H7 (cell line): ENCODE measurements at places on chromosomes 3 and 15. TPM values are rescaled to one million over a fixed set of nuclear protein-coding genes. Genes with fewer than 3 reads are reported as not detected.
A peak's percentile ranks its signal among the peaks of the same experiment; 100 is the strongest.

DNA sequence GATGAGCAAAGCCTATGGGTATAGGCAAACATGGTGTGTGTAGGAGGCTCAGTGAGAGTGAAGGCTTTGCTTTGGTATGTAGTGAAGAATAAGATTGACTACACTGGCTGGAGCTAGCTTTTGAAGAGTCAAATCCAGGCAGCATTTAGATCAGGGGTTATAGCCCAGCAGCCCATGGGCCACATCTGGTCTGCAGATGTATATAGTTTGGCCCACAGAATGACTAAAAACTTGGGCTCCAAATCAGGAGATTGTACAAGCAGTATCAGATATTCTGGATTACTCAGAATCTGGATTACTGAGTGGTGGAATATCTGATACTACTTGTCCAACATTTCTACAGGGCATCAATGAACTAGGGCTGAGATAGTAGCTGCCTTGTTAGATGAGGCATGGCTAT, 92.9 kb upstream of the FGF7 start:
- no peak for DNase-seq

DNA sequence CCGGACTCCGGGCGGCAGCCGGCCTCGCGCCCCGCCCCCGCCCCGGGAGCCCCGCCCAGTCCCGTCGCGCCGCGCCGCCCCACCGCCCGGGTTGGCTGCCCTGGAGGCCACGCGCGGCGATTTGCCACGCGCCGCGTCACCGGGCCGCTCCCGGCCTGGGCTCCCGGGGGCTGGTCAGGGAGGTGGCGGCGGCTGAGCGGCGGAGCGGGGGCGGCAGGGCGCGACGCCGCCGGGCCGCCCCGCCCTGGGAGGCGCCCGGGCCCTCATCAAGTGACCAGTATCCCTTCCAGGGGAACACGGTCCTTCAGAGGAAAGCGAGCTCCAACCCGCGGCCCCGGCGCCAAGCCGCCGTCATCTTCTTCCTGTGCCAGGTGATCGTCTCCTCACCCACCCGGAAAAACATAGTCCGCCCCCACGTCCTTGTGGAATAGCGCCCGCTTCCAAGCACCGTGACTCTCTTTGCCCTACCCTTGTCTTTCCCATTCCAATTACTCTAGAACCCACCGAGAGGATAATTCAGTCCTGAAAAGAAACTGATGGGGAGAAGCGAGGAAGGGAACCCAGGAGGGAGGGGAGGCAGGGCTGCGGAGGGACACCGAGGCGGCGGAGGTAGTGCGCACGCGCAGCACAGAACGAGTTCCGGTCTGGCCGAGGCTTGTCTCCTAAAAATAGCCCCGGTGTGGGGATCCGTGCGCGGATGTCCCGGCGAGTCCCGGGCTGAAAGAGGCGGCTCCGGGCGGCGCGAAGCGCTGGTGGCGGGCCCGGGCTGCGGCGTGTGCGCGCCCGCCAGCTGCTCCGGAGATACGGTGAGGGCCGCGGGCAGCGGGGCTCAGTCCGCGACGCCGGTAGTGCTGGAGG, at the start of gene MEF2A:
Gene MEF2A, plus strand, starts transcription at position 686 of the 858 bp plus-strand sequence. CDS start 67,136 bp downstream, outside the sequence.
- DNase-seq = peak; percentile 95

DNA sequence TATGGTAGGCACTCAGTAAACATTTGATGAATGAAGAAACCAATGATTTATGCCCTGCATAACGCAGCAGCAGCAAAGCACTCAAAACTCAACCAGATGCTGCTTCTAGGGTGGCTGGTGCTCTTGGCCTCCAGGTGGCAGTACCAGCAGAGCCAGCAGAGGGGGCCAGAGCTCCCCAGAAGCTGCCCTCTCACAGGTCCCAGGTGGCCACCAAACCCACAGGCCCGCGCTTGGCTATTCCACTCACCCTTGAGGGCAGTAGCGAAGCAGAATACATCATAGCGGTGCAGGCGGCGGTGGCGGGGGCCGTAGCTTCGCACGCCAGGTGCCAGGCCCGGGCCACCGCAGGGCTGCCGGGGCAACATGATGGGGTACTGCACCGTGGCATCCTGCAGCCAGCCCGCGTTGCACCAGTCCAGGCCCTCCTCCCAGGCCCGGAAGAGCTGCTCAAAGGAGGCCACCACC, 16.6 kb downstream of the HAPLN3 start:
- peak; percentile 95 for DNase-seq

GRCh38 chr15:29134239-29134638, 135.4 kb downstream of the NSMCE3 start:
- DNase-seq = peak; percentile 18

SIN3A gene
- total RNA-seq = 42.7 and 44.9 TPM in 2 replicates

DNA sequence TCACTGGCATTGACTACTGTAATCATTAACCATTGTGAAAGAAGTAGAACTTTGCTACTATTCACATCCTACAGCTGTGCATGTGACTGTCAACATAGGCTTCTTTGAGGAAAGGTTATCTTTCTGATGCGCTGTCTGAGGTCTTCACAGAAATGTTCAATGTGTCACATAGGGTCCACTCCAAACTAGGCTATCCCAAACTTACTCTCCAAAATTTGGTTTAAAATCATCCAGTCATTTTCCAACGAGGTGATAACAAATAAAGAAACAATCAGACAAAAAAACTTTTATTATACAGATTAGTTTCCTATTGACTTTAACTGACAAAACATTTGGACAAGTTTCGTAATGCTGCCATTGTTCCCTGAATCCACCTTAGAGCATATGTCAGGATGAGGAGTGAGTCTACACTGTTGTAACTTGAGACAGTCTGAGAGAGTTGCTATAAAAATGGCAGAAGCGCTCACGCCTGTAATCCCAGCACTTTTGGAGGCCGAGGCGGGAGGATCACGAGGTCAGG, 511.6 kb downstream of the PLOD2 start:
- no peak for DNase-seq

DNA sequence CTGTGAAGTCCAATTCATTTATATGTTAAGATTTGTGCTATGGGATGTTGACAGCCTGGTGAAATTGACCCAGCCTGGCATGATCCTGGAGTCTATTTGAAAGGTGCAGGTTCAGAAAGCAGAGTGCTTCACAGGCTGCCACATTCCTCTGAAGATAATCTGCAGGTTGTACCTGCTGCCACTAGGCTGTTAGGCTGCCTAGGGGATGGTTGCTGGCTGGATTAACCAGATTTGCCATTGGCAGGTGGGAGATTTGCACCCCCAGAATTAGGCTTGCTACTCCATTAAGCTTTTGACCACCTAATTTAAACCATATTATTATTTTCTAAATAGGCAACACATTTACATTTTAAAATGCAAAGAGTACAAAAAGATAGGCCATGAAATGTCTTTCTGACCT, 85.8 kb upstream of the RASGRP1 start:
- no peak for DNase-seq

- no peak for DNase-seq
Measured at GRCh38 chr3:165070682-165071081, 7.6 kb downstream of the SI start.

- DNase-seq = no peak
Measured at GRCh38 chr3:184459355-184459754, 79.5 kb downstream of the CHRD start.

GRCh38 chr3:150022381-150023238, 51.9 kb upstream of the PFN2 start:
- DNase-seq = no peak

EPB42 gene
- not detected in 2 replicates for total RNA-seq

DNA sequence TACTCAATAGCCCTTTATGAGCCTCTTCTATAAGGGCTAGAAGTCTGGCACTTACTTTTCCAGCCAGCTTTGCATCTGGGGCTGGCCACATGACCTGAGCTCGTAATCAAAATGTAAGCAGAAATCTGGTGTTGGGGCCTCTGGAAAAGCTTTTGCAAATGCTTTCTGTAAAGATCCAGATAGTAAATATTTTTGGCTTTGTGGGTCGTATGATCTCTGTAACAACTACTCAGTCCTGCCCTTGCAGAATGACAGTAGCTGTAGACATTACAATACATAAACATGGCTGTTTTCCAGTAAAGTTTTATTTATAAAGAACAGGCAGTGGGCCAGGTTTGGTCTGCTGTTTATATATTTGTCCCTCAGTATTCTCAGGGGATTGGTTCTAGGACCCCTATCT, 46.2 kb upstream of the THRB start:
- DNase-seq = no peak

OR5K2 gene
- total RNA-seq = not detected in 2 replicates

- DNase-seq = no peak
Measured at GRCh38 chr3:159838938-159839337, 149.7 kb upstream of the IL12A start.

CHAC1 gene
- 30.1 and 39.7 TPM in 2 replicates for total RNA-seq

DNA sequence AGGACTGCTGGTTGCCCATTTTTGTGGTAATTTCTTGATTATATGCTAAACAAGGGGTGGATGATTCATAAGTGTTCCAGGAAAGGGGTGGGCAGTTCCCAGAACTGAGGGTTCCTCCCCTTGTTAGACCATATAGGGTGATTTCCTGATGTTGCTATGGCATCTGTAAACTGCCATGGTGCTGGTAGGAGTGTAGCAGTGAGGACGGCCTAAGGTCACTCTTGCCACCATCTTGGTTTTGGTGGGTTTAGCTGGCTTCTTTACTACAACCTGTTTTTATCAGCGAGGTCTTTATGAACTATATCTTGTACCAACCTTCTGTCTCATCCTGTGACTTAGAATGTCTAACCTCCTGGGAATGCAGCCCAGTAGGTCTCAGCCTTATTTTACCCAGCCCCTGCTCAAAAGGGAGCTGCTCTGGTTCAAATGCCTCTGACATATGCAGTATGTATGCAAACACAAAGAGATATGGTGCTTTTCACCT, 46.2 kb downstream of the C3orf38 start:
- no peak for DNase-seq

GRCh38 chr3:157394411-157394810, 42.2 kb upstream of the PTX3 start:
- DNase-seq = no peak

DNA sequence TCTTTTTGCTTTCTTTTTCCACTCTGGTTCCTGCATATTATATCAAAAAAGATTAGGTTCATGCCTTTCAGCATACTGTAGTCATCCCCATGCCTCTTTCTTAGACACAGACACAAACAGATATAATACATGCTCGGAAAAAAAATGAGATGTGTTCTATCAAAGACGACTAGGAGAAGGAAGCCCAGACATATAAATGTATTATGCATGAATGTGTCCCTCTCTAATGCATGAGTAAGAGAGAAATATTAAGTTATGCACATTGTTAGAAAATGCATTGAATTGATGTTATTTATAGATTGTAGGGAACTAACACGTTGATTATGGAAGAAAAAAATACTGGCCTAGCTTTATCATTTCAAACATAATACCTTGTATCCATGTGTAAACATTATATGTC, 252.4 kb upstream of the BCHE start:
- DNase-seq = no peak

- no peak for DNase-seq
Measured at GRCh38 chr15:52463638-52464037, 65.0 kb downstream of the MYO5A start.

DLEC1 gene
- 0.33 and 1.3 TPM in 2 replicates for total RNA-seq

DNA sequence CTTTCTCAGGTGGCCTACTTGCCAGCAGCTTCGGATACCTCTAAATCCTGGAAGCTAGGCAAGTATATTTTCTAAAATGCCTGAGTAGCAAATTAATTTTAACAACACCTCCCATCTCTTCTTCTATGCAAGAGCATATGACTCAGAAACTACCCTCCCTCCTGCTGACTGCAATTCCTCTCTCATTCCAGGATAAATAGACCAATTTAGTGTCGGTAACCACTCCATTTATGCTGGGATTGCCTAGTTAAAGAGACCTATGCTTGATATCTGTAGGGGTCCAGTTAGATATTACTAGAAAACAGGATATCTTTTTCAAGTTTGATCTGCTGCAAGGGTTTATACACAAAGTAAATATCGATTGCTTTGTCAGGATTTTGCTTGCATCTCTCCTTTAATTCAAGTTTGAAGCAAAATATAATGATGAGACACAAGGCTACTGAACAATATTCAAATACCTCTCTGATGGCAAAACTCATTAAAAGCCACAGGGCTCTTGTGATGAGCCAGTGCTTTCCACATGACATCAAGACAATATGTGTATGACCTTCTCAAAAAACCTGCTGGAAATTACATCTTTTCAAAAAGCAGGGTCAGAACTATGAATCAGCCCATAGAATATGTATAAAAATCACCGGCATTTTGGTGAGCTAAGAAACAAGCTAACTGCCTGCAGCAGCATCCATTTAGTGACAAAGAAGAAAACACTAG, 491.6 kb upstream of the NECTIN3 start:
- DNase-seq = no peak

IMPG2 gene
- total RNA-seq = 0.03 and 0.04 TPM in 2 replicates

DNA sequence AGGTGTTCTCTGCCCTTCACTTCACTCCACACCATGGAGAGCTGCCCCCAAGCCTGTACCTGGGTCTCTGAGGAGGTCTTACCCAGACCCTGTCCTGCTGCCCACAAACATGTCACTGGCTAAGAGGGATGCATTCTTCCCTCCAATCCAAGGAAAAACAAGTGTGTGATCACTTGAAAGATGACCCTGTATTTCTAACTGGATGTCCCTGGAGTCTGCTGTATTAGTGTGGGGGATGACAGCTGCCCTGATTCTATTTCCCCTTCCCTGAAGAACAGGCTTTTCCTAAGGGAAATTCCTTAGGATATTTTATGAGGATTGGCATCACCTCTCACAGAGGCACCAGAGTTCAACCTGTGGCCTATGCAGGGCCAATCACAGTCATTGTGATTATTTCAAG, 55.0 kb upstream of the GATA2 start:
- DNase-seq = no peak

CISH gene
- 0.96 and 1.6 TPM in 2 replicates for total RNA-seq

GNAT1 gene
- not detected in 2 replicates for total RNA-seq

DNA sequence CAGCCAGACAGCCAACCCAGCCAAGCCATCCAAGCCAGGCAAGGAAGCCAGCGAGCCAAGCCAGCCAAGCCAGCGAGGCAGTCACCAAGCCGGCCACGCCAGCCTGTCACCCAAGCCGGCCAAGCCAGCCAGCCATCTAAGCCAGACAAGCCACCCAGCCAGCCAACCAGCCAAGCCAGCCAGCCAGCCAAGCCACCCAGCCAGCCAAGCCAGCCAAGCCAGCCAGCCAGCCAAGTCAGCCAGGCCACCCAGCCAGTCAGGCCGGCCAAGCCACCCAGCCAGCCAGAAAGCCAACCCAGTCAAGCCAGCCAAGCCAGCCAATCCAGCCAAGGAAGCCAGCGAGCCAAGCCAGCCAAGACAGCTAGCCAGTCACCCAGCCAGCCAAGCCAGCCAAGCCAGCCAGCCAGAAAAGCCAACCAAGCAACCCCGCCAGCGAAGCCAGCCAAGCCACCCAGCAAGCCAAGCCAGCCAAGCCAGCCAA, 201.2 kb downstream of the GOLGA6L6 start:
- DNase-seq = peak; percentile 46

DNA sequence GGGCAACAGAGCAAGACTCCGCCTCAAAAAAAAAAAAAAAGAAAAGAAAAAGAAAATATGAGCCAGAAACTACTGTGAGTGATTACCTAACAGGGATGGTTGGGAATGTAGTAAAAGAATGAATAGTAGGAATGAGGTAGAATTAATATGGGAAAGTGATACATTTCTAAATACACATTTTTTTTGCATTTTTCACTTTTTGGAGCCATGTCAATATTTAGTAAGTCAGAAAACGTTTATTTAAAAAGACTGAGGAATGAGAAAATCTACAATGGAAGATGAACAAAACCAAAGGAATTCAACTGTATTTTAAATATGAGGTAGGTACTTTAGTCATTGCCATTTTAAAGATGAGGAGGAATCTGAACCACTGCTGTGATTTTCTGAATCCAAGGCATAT, 817.2 kb upstream of the CADM2 start:
- no peak for DNase-seq

KBTBD8 gene
- total RNA-seq = 6.7 and 11.8 TPM in 2 replicates
